Hippocampal formation (tissue), 2 donors: ENCODE measurements at places on chromosomes 4 and X.

GRCh38 chr4:186192066-186192612 is 772 bp downstream of the CYP4V2 start:
- peak; percentile 51 for DNase-seq

DNA sequence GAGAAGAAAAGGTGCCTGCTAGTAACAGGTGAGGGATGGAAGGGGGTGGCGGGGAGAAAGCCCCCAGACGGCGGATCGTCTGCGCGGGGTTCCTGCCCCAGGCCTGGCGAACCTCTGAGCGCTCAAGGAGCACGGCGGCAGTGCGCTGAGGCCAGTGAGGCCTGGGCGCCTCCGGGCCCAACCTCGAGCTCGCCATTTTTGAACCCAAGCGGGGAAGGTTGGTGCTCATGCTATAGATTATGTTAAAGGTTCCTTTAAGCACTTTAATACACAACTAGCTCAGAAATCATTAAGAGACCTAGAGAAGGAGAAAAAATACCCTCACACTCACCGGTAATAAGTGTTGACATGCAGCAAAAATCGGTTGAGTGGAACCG is 7.9 kb downstream of the PITX2 start:
- no peak for DNase-seq

- DNase-seq, result no peak
Observed at GRCh38 chrX:39669668-39670067, 428.1 kb downstream of the BCOR start.

GRCh38 chr4:7210824-7211223 is 18.5 kb downstream of the SORCS2 start:
- DNase-seq, result no peak

- DNase-seq, result no peak
Observed at GRCh38 chr4:38101563-38101962, 141.4 kb downstream of the PTTG2 start.

- no peak for DNase-seq
Observed at GRCh38 chr4:41635441-41635840, 97.5 kb downstream of the LIMCH1 start.

- DNase-seq, result no peak
Observed at GRCh38 chrX:34764852-34765361, 107.8 kb upstream of the TMEM47 start.

- DNase-seq, result peak; percentile 13
Observed at GRCh38 chr4:69831646-69832325, 28.2 kb downstream of the SULT1E1 start.

GRCh38 chr4:36046026-36046425 is 198.3 kb downstream of the ARAP2 start:
- no peak for DNase-seq

DNA sequence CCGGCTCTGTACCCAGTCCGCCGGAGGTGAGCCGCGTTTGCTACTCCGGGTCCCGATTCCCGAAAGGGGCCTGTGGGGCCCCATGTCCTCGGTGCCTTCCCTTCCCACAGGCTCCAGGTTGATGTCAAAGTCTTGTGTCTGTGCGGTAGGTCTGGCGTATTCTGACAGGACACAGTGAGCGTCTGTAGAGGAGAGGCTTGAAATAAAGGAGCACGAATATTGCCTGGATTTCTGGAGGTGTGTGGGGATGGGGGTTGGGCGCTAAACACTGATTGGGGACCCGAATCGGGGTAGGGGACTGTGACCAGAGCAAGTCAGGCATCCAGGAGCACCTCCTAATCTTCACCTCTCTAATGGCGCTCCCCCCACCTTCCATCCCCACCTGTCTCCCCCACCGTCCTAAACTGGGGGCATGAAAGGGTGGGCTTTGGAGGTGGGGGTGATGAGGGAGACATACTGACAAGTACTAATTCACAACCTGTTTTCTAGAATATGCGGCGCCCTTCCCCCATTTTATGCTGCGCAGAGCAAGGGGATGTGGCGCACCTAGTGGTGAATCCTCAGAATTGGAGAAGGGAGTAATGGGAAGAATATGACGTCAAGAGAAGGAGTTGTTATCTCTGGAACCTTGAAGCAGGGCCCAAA is 855 bp downstream of the GPRASP2 start:
- peak; percentile 35 for DNase-seq

GRCh38 chr4:168197926-168198325 is 105.6 kb downstream of the ANXA10 start:
- DNase-seq, result no peak

DNA sequence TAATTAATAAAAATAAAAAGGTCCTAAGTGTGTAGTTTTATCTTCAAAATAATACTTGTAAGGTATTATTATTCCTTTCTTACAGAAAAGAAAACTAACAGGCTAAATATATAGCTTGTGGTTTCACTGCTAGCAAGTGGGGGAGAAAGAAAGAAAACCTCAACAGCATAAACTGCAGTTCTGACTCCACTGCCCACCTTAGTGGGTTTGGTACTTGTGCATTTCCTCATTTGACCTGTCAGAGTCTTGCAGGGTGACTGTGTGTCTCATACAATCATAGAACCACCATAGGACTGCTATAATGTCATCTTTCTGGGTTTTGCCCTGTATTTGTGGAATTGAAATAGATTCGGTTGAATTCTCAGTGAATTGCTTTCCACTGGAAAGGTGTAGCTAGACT is 94.7 kb upstream of the PUDP start:
- DNase-seq, result no peak

DNA sequence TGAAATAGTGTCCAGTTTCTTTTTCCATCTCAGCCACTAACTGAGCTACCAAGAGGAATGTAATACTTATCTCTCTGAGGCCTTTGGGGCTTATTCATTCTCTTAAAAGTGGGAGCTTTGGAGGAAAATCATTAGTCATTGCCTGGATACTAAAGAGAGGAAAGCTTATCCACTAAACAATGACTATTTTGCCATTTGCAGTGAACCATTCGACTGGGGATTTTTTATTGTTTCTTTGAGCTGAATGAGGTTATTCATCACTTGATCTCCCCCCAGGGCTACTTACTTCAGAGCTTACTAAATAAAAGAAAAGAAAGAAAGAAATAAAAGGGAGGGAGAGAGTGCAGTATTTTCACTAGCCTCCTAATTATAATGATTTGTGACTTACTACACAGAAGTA is 1329.5 kb upstream of the TENM3 start:
- DNase-seq, result no peak

- DNase-seq, result no peak
Observed at GRCh38 chr4:138204507-138204906, 37.6 kb downstream of the SLC7A11 start.

- no peak for DNase-seq
Observed at GRCh38 chrX:39384996-39385395, 583.7 kb downstream of the MID1IP1 start.

DNA sequence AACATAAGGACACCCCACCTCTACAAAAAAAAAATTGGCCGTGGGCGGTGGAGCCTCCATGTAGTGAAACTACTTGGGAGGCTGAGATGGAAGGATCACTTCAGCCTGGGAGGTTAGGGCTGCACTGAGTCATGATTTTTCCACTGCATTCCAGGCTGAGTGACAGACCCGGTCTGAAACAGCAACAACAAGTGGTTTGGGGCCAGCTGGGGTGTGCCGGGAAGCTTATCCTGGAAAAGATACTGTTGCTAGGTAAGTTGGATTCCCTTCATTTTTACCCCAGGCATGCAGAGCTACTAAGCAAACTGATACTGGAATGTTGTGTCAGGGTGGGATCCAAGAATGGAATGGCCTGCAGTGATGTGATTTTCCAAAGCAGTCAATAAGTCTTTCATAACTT is 57.0 kb downstream of the XAGE2 start:
- DNase-seq, result no peak

GRCh38 chr4:81392164-81392563 is 79.5 kb downstream of the RASGEF1B start:
- no peak for DNase-seq

DNA sequence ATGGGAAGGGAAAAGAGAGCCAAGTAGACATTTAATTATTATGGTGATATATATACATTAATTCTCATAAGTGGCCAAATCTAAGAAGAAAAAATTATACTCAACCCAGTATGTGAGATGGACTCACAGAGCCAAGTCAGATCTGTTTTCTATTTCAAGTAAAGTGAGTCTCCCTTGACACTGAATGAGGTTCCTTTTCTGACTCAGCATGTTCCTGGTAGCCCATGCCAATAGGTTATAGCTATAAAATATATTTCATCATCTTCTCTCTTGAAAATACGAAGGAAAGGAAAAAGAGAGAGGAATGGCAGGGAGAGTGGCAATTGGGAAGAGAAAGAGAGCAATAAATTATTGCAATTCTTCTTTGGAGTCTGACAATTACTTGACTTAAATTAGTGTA is 68.8 kb upstream of the GRIA2 start:
- DNase-seq, result no peak

- DNase-seq, result peak; percentile 19
Observed at GRCh38 chr4:109820563-109820962, 5.0 kb downstream of the GAR1 start.

DNA sequence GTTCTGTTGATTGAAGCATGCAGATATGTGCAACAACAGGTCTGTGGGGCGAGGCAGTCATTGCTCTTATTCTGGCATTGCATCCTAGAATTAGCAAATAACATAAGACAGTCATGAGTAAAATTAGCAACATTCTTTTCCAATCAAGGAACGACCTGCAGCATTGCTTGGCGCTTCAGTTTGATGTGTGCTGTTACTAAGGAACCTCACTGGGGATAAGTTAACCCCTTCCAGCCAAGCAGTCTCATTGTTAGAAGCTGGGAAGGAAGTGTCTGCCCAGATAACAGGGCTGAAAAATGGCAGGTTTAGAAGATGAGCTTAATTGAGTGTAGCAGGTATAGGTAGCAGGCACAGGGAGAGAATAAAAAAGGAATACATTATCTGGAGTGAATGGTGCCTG is 55.4 kb downstream of the RBM46 start:
- no peak for DNase-seq

- no peak for DNase-seq
Observed at GRCh38 chr4:89482926-89483595, 175.5 kb upstream of the GPRIN3 start.

DNA sequence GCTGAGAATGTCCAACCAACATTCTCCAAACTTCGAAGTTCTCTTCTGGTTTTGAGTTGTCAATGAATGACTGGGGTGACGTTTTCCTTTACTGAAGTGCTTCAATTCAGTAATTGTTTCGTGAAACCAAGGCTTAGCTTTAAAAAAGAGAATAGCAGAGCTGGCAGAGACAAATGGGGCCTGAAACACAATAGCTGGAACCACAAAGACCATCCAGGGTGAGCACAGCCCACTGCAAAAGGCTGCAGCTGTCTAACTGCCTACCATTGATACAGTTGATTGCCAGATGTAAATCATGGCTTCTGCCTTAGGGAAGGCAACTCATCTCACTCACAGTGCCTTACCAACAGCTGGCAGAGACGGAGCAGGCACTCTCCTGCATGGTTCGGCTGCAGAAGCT is 78.7 kb upstream of the ZNF518B start:
- DNase-seq, result no peak

DNA sequence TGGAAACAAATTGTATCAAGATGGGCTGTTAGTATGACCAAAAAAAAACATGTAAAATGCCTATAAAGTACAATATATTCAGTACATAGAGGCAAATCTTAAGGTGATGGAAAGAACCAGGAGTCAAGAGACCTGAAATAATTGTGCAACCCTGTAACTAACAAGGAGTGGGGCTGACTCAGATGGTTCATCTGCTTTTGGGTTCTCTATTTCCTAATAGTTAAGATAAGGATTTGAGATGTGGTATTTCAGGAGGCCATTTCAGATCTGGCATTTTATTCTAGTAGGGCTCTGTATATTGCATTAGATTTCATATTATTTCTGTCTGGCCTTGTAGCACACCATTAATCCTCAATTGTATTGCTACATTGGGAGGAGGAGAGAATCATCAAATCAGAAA is 268.4 kb downstream of the HS3ST1 start:
- no peak for DNase-seq

DNA sequence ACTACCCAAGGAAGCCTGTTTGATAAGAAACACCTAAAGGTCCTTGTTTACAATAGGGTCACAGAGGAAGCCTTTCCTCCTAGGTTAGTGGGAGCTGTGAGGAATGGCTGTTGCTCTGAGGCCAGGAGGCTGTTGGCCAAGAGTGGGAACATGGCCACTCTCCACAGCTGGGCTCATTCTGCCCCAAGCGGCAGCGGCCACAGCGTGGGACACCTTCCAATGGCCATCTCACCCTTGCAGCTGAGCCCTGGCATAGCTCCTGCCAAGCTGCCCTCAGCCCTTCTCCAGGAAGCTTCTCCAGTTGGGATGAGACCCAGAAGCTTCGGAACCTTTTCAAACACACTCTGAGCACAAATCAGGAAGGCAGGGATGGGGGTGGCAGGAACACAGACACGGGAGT is 111.8 kb upstream of the MAP3K15 start:
- peak; percentile 70 for DNase-seq

DNA sequence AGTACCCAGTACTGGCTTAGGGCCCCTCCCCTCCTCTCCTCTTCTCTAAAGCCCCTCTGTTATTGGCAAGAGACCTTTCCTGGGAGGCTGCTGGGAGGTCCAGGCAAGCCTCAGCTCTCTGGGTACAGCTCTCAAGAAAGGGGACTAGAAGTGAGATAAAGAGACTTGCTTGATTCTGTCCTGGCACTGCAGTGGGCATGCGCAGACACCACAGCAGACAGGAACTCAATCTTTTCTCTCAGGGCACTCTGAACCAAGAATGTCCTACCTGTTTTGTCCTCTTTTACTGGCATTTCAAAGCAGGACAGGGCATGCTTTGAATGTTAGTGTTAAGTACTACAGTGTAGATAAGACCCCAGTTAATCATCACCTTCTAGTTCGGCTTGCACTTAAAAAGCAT is 74.9 kb downstream of the NYX start:
- no peak for DNase-seq

GRCh38 chrX:18149454-18149853 is 71.2 kb downstream of the BEND2 start:
- no peak for DNase-seq
